ENCODE measurements at places on chromosomes 7 and 10.

GRCh38 chr10:102453502-102453901, 2.2 kb upstream of the C10orf95 start:
- DNase-seq: no peak

DNA sequence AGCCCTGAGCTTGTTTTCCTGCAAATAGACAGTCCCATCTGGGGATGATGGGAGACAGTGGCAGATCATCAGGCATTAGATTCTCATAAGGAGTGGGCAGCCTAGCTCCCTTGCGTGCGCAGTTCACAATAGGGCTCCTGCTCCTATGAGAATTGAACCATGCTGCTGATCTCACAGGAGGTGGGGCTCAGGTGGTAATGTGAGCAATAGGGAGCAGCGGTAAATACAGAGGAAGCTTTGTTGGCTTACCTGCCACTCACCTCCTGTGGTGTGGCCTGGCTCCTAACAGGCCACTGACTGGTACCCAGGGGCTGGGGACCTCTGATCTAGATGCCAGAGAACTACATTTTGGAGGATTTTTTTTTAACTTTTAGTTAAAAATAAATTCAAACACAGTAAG, 434.8 kb upstream of the MKI67 start:
- no peak for DNase-seq

DNA sequence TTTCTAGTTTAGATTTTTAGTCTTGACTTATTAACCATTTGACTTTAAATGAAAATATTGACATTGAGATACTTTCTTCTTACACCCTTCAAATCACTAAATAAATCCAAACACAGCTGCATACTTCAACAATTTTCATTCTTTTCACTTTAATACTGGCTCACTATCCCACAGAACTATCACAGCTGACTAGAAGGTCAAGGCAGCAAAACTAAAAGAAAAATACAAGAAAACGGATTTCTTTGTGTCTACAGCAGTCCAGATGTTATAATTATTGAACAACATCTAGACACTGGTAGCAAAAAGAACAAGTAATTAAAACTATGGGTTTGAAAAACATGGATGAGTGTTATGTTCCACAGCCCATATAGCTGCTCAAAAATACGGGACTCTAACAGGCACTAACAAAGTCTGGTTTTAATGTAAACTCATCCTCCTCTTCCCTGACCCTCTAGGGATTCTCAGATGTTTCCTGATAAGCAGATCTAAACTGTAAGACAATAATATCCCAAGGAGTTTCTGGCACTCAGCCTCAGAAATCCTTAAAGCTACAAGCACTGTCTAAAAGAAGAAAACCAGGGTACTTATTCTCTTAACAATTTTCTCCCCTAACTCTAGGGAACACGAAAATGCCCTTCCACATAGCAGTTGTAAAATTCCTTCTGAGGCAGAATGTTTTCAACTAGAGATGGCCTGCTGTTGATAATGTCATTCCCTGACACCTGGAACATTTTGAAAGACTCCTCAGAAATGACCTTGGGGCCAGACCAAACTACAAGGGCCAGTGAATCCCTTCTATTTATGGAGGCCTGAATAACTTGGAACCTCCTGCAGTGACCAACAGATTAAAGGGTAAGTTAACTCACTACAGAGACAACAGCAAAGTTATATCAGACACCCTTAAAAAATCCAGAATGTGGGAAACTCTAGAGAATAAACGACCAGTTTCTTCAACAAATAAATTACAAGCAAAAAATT, 12.8 kb downstream of the DNMBP start:
- DNase-seq: no peak

GRCh38 chr7:116957874-116958273, 4.6 kb downstream of the ST7 start:
- DNase-seq: no peak

GRCh38 chr10:78559661-78560340, 509.0 kb upstream of the ZMIZ1 start:
- DNase-seq: no peak

- DNase-seq: no peak
Measured at GRCh38 chr7:151843181-151843580, 33.7 kb downstream of the PRKAG2 start.
